Activated CD4-positive, alpha-beta memory T cell treated with anti-CD3 and anti-CD28 coated beads, Interleukin-2, amount 10 ng/mL, durations not matched to agents 7 days and 5 days (primary cell): ENCODE measurements at places on chromosomes 5 and 9.

GRCh38 chr5:15676591-15676990 is 176.6 kb downstream of the FBXL7 start:
- no peak for DNase-seq

- DNase-seq: no peak
These were observed 54.2 kb upstream of the NCS1 start for GRCh38 chr9:130117816-130118632.

GRCh38 chr5:157820593-157821252 is 38.2 kb downstream of the CLINT1 start:
- DNase-seq: no peak

- no peak for DNase-seq
These were observed 60.1 kb downstream of the FAM174A start for GRCh38 chr5:100595152-100595811.

- no peak for DNase-seq
These were observed 3.6 kb upstream of the PITX1 start for GRCh38 chr5:135037519-135038204.

DNA sequence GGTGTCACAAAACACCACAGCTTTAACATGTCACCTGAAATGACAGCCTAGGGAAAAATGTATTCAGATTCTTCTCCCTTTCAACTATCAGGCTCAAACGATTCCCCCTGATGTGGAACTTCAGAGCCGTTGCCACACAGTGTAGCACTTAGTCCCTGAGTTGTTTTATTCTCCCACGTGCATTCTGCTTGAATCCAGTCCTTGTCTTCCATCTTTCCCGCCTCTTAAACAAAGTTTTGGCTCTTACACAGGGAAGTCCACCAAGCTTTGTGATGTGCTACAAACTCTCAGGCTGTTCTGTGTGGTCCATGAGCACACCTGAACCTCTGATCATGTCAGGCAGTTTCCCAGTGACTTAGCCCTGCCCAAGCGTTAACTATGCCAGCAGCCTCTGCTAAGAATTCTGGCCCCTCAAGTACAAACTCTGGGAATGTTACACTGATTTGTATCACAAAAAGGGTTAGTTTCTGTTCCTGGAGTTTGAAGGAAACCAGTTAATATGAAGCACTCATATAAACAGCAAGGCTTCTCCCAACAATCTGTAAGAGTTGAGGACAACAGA is 45.8 kb upstream of the RNF38 start:
- no peak for DNase-seq

DNA sequence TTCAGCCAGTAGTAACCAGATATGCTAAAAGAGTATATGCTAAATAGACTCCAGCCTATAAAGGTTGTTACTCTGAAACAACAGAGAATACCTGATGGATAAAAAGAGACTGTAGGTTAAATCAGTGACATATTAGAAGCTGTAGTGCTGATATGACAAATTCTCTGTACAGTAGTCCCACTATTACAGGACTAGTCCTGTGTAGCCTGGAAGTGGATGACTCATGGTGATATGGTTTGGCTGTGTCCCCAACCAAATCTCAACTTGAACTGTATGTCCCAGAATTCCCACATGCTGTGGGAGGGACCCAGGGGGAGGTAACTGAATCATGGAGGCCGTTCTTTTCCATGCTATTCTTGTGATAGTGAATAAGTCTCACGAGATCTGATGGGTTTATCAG is 276.2 kb upstream of the POU5F2 start:
- DNase-seq: no peak

- no peak for DNase-seq
These were observed 7.6 kb downstream of the BARX1 start for GRCh38 chr9:93947409-93948070.

GRCh38 chr5:162801235-162801634 is 636.2 kb upstream of the CCNG1 start:
- no peak for DNase-seq

GRCh38 chr9:110252509-110253139 is 3.7 kb downstream of the TXN start:
- DNase-seq: no peak

DNA sequence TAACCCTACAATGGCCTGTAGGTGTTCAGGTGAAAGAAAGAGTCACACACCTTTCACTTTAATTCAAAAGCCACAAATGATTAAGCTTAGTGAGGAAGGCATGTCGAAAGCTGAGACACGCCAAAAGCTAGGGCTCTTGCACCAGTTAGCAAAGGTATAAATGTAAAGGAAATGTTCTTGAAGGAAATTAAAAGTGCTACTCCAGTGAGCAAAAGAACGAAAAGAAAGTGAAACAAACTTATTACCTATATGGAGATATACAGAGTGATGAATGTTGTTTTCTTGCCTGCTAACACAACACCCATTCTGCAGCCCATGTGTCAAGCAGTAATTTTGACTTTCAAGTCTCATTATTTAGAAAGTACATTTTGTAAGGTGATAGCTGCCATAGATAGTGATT is 254.2 kb upstream of the SLC24A2 start:
- DNase-seq: no peak

DNA sequence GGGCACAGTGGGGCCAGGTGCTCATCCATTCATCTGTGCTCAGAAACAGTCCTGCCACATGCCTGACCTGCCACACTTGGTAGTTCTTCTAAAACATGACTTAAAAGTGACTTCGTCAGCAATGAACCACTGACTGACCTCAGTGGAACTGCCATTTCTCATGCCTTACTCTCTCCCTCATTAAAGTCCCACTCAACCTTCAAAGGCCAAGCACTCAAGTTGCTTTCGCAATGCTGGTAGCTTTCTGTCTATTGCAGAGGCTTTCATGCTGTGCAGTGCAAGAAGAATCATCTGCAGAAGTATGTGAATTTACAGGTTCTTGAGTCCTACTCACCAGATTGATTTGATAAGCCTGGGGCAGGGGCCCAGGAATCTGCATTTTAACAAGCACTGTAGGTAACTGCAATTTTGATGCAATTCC is 23.9 kb downstream of the B4GALT1 start:
- no peak for DNase-seq

DNA sequence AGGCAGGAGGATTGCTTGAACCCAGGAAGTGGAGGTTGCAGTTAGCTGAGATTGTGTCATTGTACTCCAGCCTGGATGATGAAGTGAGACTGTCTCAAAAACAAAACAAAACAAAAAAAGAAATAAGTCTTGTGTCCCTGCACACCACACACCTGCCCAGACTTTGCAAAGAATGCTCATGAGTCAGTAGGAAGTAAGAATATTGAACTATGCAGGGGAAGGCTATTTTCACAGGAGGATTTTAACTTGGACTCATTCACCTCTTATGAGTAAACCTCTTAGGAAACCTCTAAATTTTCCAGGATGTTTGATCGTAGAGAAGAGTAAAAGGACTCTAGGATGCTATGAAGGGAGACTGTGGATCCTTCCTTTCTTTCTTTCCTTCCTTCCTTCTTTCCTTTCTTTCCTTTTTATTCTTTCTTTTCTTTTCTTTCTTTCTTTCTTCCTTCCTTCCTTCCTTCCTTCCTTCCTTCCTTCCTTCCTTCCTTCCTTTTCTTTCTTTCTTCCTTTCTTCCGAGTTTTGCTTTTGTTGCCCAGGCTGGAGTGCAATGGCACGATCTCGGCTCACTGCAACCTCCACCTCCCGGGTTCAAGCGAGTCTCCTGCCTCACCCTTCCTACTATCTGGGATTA is 96.7 kb upstream of the CLINT1 start:
- no peak for DNase-seq

DNA sequence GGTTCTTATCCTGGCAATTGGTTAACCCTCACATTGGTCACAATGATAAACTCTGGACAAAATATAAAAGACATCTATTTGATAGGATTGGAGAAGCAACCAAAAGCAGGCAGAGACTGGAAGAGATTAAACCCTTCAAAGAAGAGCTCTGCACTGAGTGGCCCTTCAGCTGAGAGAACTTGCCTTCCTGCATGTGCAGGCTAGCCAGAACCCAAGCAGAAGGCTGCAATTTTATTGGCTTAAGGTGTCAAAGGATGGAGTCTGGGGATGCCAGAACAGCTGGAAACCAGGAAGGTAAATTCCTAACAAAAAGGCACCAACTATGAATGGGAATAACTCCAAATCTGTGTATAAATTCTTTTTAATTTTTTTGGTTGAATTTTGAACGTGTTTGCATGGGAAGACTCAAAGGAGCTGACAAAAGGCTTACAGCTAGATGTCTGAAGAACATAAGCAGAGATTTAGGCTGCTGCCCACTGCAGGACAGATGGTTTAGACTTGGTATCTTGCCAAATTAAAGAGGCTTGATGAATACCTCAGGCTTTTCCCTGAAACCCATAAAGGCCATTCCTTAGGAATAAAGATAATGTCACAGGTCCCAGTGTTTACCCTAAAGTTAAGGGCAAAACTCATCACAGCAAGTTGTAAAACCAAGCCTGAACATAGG is 66.3 kb downstream of the NR2F1 start:
- DNase-seq: no peak

- no peak for DNase-seq
These were observed 173.6 kb downstream of the FANCC start for GRCh38 chr9:95143591-95144561.

DNA sequence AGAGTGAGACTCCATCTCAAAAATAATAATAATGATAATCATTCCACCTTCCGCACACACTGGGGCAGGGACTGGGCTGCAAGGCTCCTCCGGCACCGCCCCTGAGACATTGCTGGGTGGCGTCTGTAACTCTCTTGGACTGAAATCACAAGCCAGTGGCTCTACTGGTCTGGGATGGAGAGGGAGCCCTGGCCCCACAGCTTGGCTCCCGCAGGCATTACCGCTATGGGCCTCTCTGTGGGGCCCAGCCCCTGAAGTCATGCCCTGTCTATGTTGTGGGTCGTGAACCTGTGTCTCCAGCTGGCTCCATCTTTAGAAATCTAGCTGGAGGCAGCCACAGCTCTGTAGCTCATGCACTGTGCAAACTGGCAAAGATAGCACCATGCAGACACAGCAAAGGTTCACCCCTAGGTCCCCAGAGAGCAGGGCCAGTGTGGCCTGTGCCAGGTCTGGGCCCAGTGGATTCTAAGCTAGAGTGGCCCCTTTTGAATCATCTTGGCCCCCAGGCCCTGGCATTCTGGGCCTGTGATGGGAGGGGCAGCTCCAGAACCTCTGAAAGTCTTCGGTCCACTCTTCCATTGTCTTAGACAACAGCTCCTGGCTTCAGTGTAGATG is 36.1 kb upstream of the COL5A1 start:
- DNase-seq: peak; percentile 6

DNA sequence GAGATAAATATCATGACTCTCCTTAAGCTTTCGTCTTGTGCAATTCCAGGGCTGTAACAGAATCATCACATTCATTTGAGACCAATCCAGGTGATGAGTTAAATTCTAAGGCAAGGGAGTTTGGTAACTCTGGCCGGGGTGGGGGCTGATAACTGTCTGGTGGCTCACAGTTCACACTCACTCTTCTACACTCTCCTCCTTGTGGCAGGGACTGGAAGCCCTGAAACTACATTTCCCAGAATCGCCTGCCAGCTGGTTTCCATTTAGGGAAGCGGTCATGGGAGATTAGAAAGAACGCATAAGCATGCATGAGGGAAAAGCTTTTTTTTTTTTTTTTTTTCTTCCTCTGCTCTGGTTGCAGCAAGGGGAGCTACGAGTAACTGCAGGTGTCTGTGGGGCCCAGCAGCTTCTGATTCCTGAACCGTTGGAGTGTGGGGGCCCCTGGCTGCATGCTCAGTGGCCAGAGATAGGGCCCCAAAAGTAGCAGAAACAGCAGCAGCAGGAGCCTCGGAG is 154.8 kb upstream of the TBC1D2 start:
- no peak for DNase-seq

GRCh38 chr5:96969366-96969765 is 33.5 kb downstream of the LNPEP start:
- DNase-seq: no peak

- DNase-seq: no peak
These were observed 2023.5 kb upstream of the WWC1 start for GRCh38 chr5:166267907-166268306.

GRCh38 chr5:38317868-38318267 is 59.5 kb downstream of the EGFLAM start:
- DNase-seq: no peak

GRCh38 chr5:173577166-173577565 is 39.3 kb downstream of the BOD1 start:
- DNase-seq: no peak

- DNase-seq: no peak
These were observed 255.2 kb downstream of the TMEM167A start for GRCh38 chr5:82821846-82822633.

GRCh38 chr5:73301208-73301901 is 128.4 kb downstream of the TMEM174 start:
- no peak for DNase-seq

DNA sequence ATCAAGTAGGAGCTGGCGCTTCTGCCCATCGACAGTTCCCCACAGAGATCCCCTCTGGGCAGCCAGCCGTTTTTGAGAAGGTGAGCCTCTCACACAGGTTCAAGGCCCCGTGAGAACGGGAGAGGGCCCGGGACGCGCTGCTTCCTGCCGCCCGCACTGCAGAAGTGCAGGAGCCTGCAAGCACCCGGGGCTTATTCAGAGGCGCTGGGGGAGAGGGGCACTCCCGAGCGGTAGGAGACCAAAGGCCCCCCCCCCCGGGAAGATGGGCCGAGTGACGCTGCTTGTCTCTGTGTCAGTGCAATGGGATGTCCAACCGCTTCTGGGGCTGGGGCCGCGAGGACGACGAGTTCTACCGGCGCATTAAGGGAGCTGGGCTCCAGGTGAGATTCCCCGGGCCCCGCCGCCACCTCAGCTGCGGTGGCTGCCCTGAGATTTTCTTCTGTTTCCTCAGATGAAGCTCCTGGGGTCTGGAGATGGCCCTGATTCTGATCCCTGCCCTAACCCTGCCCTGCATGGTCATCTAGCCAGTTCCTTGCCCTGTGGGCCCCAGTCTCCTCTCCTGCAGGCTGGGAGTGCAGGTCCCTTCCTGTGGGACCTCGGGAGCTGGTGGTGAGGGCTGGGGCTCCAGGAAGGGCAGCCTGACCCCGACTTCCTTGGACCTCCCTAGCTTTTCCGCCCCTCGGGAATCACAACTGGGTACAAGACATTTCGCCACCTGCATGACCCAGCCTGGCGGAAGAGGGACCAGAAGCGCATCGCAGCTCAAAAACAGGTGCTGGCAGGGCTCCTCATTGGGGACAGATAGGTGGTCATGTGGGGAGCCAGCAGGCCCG is 8.5 kb downstream of the B4GALT7 start:
- no peak for DNase-seq

DNA sequence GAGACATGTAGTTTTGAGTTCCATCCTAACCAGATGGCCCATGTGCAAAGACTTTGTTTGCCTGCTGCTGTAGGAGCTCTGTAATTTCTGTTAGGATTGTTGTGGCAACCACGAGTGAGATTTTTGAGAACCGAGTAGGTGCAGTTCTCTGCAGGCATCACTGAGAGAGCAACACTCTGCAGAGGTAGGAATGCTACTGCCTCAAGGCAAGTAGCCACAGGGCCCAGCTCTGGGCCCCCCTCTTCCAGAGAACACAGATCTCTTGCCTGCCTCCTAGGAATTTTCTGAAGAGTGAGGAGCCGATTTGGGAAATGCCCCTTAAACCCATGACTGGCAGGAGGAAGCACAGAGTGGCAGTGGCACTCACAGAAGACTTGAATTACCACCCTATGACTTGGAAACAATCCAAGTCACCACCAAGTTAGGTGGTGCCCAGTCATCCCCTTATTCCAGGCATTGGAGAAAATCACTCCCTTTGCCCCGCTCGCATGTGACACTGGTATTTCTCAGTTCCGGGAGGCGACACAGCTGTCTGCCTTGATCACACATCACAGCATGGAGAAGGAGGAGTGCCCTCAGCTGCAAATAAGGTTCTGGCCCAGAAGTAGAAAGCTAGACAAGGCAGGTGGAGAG is 52.5 kb upstream of the SLC2A8 start:
- no peak for DNase-seq

- DNase-seq: peak; percentile 58
These were observed 909 bp downstream of the NDFIP1 start for GRCh38 chr5:142109331-142110045.
